Naive thymus-derived CD8-positive, alpha-beta T cell (primary cell): ENCODE measurements at places on chromosomes 3 and 15. TPM values are rescaled to one million over a fixed set of nuclear protein-coding genes. Genes with fewer than 3 reads are reported as not detected.

GRCh38 chr3:123246866-123247265 lies 45.1 kb downstream of the SEC22A start:
- H3K36me3 ChIP-seq = peaks cover 29% of the 10 kb centered on the region
- H3K4me3 ChIP-seq = no peak overlapping the region
- peaks cover 20% of the 10 kb centered on the region for H3K4me1 ChIP-seq
- no peak for DNase-seq
- H3K27ac ChIP-seq = no peak overlapping the region

GRCh38 chr3:160478338-160478737 lies 28.8 kb upstream of the TRIM59 start:
- H3K4me3 ChIP-seq = no peak overlapping the region
- no peak overlapping the region for H3K27ac ChIP-seq
- peaks cover 18% of the 10 kb centered on the region for H3K27me3 ChIP-seq
- DNase-seq = no peak

Gene CYP1A1
- 0.18 TPM for total RNA-seq

DNA sequence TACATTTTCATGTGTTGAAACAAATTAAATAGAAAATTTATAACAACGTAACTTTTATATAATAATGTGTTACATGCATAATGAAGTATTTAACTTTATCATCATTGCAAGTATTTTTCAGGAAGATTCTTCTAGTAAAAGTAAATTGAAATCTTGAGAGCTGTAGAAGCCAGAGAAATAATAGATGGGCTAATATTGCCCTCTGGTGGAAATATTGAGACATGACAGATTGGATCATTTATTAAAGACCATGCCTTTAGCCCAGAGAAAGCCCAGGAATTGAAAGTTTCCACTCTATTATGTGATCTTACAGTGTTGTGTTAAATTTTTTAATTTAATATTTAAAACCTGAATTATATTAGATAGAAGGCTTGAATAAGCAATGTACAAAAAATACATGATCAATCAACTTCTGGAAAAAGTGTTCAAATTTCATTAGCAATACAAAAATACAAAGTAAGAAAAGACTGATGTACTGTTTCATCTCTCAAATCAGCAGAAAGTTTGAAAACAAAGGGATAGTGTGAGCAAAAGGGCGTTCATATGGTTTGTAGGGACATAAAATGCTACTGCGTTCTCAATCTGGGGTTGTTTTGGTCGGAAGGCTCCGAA lies 52.7 kb upstream of the SPTSSB start:
- DNase-seq = no peak
- H3K36me3 ChIP-seq = no peaks in the 10 kb centered on the region
- no peak overlapping the region for H3K4me3 ChIP-seq
- H3K4me1 ChIP-seq = no peaks in the 10 kb centered on the region
- H3K27ac ChIP-seq = no peak overlapping the region

GRCh38 chr3:59831394-59831793 lies 781.6 kb upstream of the CFAP20DC start:
- H3K27me3 ChIP-seq = no peaks in the 10 kb centered on the region
- no peak overlapping the region for H3K4me3 ChIP-seq
- H3K4me1 ChIP-seq = no peaks in the 10 kb centered on the region
- H3K36me3 ChIP-seq = peaks cover 15% of the 10 kb centered on the region
- DNase-seq = no peak
